Stimulated activated CD8-positive, alpha-beta memory T cell treated with anti-CD3 and anti-CD28 coated beads, Interleukin-4, amount 100 ng/mL, for 1 hour (primary cell): ENCODE measurements at places on chromosomes 3 and 15.

DNA sequence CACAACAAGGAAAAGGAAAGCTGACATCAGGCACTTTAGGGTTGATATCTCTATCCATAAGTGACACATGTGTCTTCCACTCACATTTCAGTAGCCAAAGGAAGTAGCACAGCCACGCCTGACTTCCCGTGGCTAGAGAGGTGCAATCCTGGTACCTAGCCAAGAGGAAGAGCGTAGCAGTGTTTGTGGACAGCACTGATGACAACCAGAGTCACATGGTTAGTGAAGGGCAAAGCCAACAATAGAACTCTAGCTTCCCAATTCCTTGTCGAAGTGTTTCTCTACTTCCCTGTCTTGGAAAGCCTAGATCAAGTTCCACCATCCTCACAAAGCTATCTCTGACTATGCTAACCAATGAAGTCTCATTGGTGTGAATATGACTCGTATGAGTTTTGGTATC is 189.2 kb downstream of the RSL24D1 start:
- DNase-seq = no peak

DNA sequence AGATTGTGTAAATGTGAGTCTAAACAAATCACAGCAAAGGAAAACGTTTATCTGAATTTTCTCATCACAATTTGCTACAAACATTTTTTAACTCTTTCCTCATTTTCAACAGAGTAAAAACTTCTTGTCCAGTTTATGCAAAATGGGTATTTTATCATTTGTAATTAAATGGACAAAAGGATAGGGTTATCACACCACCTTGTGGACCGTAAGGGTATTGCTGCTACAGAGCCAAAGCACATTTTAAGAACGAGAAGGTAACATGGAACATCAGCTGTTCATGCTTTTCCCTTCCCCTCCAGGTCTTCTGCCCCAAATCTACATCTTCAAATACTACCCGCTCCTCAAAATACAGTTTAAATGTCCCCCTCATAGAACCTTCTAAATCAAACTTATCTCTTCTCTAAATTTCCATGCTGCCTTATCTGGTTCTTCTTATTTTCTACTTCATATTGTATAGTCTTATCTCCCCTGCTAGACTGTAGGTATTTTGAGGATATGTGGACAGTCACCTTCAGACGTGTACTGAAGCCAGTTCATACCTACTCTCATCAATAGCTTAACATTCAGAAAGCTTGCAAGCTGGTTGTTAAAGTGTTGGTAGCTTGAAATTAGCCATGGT is 12.8 kb upstream of the SETMAR start:
- no peak for DNase-seq

- no peak for DNase-seq
These were observed 231.8 kb downstream of the RBMS3 start for GRCh38 chr3:29512641-29513040.

GRCh38 chr3:100516232-100516631 is 23.8 kb downstream of the TMEM45A start:
- DNase-seq = no peak

GRCh38 chr15:93983526-93983925 is 247.8 kb upstream of the MCTP2 start:
- DNase-seq = no peak

- DNase-seq = no peak
These were observed 683.8 kb downstream of the ZNF385D start for GRCh38 chr3:21067031-21067813.

GRCh38 chr15:79897701-79898113 is 893 bp upstream of the MTHFS start:
- no peak for DNase-seq

DNA sequence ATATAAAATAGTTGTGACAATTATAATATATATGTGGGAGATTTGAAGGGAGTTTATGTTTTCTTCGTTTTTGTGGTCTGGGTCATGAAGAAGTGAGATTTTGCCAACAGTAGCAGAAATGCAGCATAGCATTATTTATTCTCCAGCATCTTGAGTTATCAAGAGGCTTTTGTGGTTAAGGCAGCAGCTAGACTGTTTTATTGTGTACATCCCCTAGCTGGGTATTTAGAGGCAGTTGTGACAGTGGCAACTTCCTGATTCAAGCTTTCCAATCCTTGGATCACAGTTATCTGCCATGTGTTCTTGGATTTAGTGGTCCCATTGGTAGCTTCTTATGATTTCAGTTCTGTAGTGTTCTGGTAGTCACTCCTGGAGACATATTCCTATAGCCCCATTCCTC is 29.0 kb downstream of the ARIH1 start:
- DNase-seq = no peak
